NCI-H2081 treated with DMSO at 0.1 percent for 48 hours (cell line): ENCODE measurements at places on chromosomes 4 and X.

DNA sequence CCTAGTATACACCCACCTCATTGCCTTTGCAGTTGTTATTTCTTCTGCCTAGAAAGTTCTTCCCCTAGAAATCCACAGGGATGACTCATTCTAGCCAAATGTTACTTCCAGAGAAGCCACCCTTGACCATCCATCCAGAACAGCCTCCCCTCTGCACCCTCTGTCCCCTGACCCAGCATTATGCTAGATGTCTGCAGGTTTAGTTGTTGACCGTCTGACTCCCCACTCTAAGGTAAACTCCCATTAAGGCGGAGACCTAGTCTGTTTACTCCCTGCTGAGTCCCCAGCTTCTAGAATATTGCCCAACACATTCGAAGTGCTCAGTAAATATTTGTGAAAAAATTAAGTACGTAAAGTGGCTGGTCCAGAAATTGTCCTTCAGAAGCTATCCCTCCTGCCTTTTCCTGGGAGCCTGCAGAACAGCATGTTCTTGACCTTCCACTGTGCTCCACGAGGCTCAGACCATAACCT, 11.0 kb downstream of the SRD5A3 start:
- DNase-seq = no peak

DNA sequence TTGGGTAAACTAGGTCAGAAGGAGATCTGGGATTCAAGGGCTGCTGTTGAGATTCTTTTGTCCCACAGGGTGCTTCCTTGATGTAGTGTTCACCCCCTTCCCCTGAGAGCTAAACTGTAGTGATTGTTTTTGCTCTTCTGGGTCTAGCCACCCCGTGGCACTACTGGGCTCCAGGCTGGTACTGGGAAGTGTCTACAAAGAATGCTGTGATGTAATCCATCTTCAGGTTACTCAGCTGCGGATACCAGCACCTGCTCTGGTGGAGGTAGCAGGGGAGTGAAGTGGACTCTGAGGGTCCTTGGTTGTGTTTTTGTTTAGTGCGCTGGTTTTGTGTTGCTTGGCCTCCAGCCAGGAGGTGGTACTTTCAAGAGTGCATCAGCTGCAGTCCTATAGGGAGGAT, 365.5 kb downstream of the ZNF674 start:
- DNase-seq = no peak

GRCh38 chrX:48971249-48972219, at the start of gene KCND1:
TSS of gene KCND1 (minus strand) at chrX:48971844. CDS start at chrX:48970271, 1,573 bp downstream.
- no peak for DNase-seq

GRCh38 chrX:78595901-78596502, 63.1 kb downstream of the RTL3 start:
- no peak for DNase-seq

DNA sequence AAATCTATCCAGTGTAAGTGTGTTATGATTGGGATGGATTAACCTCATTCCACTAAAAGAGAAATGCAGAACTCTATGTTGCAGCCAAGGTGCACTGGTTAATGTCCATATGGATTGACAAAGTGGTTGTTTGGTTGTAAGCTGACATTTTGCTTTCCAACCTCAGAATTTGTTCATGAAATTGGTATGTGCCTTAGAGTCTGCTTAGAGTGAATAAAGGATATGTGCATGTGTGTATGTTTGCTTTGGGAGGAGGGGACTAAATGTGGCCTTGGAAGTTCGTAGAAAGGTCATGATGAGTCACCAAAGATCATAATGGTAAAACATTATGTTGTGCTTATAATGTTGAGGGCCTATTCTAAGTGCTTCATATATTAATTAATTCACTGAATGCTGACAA, 44.1 kb upstream of the MBNL3 start:
- no peak for DNase-seq

DNA sequence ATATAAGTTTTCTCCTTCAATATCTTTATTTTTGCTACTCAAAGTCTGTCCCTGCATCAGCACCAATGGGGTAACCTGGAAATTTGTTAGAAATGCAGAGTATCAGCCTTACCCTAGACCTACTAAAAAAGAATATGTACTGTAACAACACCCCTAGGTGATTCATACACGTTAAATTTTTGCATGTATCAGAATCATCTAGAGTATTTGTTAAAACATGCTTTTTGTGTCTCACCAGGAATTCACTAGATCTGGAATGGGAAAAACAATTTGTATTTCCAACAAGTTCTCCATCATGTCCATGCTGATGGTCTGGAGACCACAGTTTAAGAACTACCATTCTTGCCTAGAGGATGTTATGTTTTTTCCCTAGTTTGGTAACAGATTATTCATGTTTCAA, 196.0 kb upstream of the EDNRA start:
- DNase-seq = no peak

GRCh38 chr4:8915201-8916200, 43.9 kb upstream of the HMX1 start:
- DNase-seq = no peak

GRCh38 chr4:33071535-33071934, 2351.4 kb downstream of the PCDH7 start:
- DNase-seq = no peak

DNA sequence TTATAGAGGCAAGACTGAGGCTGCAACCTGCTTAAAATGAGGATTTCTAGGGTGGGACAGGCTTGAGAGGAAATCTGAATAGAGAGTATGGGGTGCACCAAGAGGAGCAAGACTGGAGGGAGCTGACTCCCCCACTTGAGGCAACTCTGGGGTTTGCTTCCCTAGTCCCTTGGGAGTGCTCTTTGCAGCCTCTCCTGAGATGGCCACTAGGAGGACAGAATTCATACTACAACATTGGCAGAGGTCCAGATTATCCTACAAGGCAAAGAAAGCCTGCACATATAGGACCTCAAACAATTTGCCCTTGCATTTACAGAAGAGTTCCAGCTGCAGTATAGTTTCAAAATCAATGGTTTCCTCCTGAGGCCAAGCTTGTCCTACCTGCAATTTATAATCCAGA, 830.9 kb downstream of the TECRL start:
- no peak for DNase-seq

DNA sequence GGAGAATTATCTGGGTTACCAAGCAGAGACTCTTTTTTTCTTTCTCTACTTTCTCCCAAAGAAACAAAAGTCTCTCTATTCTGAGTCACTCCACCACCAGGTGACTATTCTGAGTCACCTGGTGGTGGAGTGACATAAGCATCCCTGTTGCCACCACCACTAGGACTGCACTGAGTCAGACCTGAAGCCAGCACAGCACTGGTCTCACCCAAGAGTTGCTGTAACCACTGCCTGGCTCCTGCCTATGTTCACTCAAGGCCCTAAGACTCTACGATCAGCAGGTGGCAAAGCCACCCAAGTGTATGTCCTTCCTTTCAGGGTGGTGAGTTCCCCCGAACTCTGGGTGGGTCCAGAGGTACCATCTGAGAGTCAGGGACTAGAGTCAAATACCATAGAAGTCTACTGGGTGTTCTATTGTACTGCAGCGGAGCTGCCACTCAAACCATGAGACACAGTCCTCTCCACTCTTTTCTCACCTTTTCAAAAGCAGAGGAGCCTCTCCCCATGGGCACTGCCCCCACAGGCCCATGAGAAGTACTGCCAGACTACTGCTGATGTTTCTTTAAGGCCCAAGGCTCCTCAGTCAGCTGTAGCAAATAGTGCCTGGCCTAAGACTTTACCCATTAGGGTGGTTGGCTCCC, 209.6 kb upstream of the IRS4 start:
- no peak for DNase-seq

DNA sequence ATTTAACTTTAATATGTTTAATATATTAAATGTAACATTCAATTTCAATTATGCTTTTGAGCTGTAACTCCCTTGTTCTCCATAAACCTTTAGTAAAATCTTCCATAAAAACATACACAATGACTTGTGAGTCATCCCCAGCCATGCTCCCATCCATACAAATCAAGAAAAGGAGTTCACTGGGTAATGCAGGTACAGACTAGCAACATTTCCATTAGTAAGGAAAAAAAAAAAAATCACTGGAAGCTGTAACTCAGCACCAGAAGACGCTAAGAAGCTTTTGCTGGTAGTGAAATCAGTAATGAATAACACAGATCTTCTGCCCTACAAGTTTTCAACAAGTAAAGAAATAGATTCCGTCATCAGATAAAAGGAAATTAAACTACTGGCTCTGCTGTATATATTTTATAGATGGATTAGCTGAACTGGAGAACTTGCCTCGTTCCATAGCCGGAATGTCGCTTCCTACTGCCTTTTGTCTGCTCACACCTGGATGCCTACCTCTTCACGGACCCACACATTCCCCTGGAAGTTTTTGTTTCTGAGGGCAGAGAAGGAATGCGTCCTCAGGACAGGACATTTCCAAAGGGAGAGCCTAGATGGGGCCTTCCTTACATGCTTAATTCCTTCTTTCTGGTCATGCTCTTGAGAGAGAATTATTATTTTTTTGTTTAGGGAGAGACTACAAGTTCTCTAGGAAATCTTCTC, 298.4 kb upstream of the ANKRD50 start:
- no peak for DNase-seq

- DNase-seq = no peak
Observed at GRCh38 chr4:186778134-186778533, 54.5 kb upstream of the FAT1 start.

DNA sequence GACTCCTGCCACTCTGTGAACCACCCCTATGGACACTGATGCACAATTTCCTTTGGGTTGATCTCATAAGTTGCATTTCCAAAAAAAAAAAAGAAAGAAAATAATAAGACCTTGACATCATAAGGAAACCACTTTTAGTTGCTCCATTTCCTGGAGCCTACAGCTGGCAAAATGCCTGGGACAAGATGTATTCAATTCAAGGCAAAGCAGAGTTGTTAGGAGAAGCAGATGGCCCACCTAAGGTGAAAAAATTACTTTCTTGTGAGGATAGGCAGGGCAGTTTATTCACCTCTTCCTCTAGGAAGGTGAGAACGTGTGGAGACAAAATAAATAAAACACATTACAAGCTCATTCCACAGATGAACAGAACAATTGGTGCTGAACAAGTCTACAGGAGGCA, 14.1 kb upstream of the SCRG1 start:
- no peak for DNase-seq

GRCh38 chr4:53116954-53117353, 248.9 kb downstream of the SCFD2 start:
- no peak for DNase-seq

DNA sequence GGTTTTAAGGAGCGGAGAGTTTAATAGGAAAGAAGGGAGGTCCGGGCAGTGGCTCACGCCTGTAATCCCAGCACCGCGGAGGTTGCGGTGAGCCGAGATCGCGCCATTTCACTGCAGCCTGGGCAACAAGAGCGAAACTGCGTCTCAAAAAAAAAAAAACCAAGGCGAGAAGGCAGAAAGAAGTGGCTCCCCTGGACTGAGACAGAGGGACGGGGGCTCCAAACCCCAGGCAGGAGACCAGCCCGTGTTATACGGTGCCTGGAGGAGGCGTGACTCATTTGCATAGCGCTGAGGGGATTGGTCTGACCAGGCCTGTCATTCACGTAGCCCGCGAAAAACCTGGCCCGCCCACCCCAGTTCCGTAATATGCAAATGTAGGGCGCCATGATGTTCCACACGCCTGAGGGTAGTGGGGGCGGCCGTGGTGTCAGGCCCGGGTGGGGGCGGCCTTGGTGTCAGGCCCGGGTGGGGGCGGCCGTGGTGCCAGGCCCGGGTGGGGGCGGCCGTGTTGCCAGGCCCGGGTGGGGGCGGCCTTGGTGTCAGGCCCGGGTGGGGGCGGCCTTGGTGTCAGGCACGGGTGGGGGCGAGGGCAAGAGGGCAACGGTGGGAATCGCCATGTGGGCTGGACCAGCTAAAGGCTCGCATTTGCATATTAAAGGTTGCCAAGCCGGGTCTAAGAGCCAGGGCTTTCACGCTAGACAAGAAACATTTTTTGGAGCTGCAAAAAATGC, 2.1 kb downstream of the PLCXD1 start:
- no peak for DNase-seq

DNA sequence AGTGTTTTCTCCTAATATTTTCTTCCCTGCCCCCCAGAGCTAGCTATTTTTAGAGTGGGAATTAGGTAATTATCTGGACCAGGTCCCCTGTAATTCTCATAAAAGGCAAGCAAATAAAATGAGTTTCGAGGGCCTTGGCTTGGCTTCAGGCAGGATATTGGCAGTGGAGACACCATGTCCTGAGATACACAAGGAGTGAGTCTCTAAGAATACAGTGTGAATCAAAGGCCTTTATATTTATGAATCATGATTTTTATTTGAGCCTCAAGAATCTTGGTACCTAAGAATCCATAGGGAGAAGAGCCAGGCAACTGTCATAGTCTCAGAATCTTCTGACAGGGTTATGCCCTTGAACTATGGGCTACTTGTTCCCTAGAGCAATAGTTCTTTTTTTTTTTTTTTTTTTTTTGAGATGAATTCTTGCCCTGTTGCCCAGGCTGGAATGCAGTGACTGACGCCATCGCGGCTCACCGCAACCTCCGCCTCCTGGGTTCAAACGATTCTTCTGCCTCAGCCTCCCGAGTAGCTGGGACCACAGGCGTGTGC, 205.4 kb downstream of the LDB2 start:
- DNase-seq = no peak

- DNase-seq = no peak
Observed at GRCh38 chrX:131058136-131058868, at the start of gene ARHGAP36. TSS of gene ARHGAP36 (plus strand) at chrX:131058346. CDS start at chrX:131081666, 23,320 bp downstream.

DNA sequence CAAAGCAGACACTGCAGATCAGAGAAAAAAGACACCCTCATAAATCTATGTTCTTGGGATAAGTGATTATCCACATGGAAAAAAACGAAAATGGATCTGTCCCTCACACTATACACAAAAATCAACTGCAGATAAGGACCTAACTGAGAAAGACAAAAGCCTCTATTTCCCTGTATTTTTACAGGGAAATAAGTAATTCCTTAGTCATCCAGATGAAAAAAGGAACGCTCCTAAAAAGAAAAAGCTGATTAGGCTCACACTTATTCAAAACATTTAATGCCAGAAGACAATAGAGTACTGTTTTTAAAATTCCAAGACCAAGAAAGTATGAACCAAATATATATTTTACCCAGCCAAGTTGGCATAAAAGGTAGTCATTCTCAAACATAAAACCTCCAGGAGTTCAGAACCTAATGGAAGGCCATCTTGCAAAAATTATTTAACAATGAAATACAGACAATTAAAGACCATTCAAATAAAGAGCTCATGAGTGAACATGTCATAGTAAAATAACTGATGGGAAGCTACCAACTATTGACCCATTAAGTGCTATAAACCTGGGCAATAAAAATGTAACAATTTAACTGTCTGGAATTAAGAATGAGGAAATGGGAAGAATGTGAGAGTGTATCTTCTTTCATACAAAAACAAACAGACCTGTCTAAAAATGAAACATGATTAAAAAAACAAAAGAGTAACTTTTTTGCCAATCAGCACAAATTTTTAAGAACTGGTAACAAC, 20.4 kb downstream of the PAPSS1 start:
- DNase-seq = no peak

DNA sequence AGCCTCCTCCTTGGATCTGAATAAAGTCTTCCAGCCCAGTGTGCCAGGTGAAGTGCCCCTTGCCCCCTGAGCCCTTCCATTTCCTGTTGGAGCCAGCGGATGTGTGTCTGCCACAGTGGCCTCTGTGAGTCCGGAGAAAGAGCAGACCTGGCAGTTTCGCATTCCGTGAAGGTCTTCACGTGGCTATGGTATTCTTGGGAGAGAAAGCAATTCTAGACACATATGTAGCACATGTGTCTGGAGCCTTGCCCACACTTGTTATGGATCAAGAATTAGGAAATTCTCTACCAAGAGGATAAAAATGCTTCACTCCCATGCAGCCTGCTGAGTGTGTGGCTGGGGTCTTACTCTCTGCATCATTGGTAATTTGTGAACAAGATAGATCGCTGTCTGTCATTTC, 130.9 kb downstream of the REPS2 start:
- DNase-seq = no peak

GRCh38 chr4:143768007-143768591, 67.6 kb upstream of the FREM3 start:
- DNase-seq = no peak
